ENCODE measurements at places on chromosomes 2 and 18.

GRCh38 chr2:218344090-218344754 is 12.4 kb upstream of the CATIP start:
- no peak for DNase-seq

GRCh38 chr2:98090951-98091350 is 4.0 kb downstream of the VWA3B start:
- DNase-seq = no peak

GRCh38 chr2:241157841-241158545 is 7.7 kb downstream of the PPP1R7 start:
- DNase-seq = no peak

- DNase-seq = no peak
These were observed 1667.4 kb upstream of the SLC39A10 start for GRCh38 chr2:193989645-193990044.

DNA sequence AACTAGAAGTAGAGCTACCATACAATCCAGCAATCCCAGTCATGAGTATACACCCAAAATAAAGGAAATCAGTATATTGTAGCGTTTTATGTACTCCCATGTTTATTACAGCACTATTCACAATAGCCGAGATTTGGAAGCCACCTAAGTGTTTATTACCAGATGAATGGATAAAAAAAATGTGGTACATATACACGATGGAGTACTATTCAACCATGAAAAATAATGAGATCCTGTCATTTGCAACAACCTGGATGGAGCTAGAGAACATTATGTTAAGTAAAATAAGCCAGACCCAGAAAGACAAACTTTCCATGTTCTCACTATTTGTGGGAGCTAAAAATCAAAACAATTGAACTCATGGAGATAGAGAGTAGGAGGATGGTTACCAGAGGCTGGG is 131.9 kb downstream of the TMEM131 start:
- DNase-seq = no peak

DNA sequence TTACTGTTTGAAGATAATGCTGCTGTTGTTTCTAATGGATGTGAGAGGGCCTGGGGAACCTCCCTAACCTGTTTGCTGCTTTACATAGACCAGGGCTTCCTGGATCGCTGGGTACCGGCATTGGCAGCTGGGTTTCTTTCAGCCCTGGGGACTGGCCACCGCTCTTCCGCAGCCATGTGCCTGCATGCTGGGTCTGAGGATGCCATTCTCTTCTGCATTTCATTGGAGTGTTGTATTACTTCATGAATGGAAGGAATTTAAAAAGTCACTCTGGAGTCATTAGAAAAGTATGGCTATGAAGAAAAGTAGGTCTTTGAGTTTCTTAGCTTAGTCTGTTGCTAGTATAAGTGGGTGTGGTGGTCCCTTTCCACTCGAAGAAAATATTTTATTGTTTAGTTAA is 107.3 kb upstream of the MGAT5 start:
- no peak for DNase-seq

DNA sequence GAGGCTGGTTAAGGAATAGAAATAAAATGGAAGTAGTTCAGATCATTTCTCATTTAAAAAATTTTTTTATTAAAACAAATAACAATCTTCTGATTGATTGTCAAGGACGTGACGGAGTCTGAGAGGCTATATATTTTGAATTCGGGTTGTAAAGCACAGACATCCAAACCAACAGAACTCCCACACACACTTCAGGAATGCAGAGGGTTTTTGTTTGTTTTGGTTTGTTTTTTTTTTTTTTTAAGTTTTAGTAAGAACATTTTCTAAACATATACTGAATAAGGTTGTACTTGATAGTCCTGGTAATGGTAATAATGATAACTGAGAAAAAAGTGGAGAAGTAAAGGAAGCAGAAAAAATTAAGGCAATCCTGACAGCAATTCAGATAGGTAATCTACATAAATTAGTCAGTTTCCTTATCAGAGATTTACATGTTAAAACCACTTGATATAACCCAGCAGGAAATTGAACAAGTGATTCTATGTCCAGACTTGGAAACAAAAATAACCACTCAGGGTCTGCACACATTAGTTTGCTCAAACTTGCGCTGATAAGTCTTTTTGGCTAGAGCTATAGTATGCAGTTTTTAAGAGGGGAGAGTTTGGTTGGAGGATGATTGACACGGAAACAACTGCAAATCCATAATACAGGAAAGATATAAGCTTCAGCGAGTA is 51.5 kb upstream of the CTAGE1 start:
- no peak for DNase-seq
